ENCODE measurements at places on chromosomes 12 and 14.

DNA sequence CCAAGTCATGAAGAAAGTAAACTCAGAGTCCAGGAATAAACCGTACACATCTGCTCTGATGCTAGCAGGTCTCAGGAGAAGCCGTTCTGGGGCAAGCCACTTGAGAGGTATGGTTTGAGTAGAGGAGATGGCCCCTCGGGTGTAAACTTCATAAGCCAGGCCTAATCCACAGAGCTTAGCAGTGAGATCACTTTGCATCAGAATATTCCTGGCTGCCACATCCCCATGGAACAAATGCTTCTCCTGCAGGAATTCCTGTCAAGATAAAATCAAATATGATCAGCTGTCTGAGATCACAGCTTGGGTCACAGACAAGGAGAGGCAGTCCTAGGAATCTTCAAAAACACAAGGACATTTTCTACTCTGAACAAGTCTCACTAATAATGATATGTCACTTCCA is 11.2 kb upstream of the MAGOHB start:
- DNase-seq = no peak

DNA sequence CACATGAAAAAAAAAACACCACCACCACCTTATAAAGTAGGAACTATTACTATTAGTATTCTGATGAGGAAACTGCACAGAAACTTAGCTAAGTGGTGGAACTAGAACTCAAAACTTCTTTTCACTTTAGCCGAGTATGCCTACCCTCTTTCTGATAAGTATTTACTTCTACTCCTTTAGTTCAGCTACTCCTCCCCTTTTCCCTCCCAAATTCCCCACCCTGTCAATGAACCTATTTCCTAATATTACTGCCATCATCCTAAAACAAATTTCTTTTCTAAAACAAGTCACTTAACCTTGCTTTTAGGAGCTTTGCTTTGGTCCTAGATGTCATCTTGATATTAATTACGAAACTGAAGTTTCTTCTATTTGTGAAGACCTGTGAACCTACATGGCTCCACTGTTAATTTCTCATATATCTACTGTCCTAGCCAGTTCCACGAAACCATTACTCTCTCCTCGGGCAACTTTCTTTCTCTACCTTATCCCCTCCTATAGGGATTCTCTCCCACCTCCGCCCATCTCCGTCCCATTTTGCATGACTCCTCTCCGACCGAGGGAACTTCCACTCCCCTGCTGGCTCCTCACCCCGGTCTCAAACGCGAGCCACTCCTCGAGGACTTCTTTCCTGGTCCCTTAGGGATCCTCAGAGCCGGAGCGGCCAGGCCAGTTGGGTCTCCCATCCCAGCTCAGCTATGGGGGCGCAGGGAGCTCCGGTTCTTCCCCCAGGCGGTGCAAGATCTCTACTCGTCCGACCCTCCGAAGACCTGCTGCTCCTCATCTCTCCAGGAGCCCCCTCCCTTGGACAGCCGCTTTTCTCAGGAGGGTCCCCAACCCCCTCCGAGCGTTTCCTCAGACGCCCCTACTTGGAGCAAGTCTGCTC is 1.1 kb downstream of the NUMB start:
- DNase-seq = peak; percentile 26

DNA sequence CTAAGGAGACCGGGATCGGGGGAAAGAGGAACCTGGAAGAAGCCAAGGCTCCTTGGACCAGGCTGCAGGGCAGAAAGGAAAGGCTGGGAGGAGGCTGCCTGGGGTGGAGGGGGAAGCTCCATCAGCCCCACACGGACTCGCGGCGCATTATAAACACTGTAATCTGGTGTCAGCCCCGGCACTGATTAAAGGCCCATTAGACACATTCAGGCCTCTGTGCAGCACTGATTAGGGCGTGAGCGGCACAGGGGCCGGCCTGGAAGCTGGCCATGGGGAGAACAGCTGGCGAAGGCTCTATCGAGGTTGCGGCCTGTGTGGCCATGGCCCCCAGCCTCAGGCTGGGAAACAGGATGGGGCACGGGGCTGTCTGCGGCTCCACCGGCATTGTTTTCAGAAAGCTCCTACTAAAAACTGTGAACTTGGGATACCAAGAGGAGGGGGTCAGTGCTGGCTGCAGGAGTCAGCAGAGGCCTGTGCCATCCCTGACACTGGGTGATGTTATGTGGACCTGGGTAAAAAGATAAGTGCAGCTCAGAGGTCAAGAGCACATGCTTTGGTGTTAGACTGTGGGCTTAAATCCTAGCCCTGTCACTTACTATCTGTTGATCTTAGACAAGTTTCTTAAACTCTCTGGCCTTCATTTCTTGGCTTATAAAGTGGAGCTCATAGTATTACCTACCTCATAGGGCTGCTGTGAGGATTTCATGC is 10.6 kb downstream of the ACVRL1 start:
- no peak for DNase-seq

DNA sequence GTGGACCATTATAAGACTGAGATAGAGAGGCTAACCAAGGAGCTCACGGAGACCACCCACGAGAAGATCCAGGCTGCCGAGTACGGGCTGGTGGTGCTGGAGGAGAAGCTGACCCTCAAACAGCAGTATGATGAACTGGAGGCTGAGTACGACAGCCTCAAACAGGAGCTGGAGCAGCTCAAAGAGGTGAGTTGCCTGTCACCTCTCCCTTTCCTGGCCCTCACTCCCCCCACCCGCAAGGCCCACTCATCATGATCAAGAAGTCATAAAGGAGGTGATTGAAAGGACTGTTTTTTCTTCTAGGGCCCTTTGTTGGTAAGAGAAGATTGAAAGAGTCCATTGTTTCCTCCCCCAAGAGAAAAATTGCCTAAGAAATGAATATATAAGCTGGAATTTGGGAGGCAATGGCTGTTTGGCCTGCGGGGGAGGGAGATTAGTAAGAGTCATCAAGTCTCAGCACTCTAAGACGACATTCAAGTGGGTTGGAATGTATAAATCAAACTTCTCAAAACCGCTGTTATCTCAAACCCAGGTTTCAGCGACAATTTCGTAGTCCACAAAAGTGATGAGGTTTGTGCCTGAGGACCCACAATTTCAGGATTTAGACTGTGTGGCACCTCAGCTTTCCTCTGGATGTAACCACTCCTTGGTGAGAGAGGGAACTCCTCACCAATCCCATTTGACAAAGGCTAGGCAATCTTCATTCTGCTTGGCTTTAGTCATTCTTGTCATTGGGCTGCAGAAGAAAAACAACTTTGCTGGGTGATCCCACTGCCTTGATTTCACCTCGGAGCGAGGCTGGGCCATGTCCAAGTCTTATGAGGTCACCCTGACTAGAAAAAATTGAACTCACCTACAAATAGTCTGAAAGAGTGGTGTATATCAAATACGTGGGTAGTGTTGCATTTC is 966 bp downstream of the BICD1 start:
- peak; percentile 26 for DNase-seq

DNA sequence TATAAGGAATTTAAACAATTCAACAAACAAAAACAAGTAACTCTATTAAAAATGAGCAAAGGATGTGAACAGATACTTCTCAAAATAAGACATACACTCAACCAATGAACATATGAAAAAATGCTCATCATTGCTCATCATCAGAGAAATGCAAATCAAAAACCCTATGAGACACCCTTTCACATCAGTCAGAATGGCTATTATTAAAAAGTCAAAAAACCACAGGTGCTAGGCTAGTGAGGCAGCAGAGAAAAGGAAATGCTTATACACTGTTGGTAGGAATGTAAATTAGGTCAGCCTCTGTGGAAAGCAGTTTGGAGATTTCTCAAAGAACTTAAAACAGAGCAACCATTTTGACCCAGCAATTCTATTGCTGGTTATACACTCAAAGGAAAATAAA is 52.0 kb downstream of the NAV3 start:
- peak; percentile 19 for DNase-seq

DNA sequence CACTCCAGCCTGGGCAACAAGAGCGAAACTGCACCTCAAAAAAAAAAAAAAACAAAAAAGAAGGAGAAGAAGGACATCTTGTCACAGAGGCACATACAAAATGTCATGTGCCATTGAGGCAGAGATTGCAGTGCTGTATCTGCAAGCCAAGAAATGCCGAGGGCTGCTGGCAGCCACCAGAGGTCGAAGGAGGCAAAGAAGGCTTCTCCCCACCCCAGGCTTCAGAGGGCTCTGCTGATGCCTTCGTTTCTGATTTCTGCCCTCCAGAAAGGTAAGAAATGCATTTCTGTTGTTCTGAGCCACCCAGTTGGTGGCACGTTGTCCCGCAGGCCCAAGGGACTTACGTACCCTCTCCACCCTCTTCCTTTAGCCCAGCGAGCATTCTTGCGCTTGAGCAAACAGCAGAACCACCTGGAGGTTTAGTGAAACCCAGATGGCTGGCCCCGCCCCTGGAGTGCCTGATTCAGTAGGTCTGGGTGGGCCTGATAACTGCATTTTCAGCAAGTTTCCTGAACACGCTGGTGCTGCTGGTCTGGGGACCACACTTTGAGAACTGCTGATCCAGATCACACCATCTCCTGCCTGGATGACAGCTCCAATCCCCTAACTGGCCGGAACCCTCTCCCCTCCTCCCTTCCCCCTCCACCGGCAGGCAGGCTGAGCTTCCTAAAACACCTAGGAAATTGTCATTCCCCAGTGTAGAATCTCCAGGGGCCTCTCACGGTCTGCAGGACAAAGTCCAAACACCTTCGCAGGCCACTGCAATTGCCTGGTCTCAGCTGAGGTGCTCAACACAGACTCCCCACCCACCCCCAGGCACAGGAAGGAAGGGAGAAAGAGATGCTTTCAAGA is 21.1 kb upstream of the SCARB1 start:
- DNase-seq = peak; percentile 84
